G401 (cell line): ENCODE measurements at places on chromosomes 7 and 10. TPM values are rescaled to one million over a fixed set of nuclear protein-coding genes. Genes with fewer than 3 reads are reported as not detected.
A peak's percentile ranks its signal among the peaks of the same experiment; 100 is the strongest.

- DNase-seq, result no peak
These were observed 43.6 kb upstream of the R3HCC1L start for GRCh38 chr10:98090822-98091221.

GRCh38 chr7:18703685-18704084 is 208.1 kb downstream of the HDAC9 start:
- no peak for DNase-seq

DNA sequence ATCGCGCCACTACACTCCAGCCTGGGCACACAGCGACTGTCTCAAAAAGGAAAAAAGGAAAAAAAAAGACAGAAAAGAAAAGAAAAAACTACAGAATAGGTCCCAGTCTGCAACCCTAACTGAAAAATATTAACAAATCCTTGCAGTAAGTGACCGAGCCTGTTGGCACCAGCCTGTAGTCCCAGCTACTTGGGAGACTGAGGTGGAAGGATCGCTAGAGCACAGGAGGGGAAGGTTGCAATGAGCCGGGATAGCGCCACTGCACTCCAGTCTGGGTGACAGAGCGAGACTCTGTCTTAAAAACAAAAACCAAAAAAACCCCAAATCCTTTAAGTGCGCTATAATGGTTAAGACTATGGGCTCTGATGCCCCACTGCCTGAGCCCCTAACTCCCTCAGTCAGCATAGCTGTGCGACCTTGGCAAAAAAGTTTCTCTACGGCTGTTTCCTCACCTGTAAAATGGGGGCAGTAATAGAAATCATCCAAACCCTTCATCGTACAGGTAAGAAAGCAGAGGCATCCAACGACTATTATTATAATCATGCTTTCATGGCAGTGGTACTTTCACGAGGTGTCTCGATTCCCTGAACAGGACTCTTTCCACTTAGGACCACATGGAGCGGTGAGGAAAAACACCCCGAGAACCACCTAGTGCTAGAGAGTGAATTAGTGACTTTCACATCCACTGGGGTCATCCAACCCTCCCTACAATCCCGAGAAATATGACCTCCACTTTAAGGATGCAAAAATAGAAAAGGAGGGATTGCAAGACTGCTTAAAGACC is 755 bp downstream of the TOMM7 start:
- DNase-seq, result peak; percentile 17

DNA sequence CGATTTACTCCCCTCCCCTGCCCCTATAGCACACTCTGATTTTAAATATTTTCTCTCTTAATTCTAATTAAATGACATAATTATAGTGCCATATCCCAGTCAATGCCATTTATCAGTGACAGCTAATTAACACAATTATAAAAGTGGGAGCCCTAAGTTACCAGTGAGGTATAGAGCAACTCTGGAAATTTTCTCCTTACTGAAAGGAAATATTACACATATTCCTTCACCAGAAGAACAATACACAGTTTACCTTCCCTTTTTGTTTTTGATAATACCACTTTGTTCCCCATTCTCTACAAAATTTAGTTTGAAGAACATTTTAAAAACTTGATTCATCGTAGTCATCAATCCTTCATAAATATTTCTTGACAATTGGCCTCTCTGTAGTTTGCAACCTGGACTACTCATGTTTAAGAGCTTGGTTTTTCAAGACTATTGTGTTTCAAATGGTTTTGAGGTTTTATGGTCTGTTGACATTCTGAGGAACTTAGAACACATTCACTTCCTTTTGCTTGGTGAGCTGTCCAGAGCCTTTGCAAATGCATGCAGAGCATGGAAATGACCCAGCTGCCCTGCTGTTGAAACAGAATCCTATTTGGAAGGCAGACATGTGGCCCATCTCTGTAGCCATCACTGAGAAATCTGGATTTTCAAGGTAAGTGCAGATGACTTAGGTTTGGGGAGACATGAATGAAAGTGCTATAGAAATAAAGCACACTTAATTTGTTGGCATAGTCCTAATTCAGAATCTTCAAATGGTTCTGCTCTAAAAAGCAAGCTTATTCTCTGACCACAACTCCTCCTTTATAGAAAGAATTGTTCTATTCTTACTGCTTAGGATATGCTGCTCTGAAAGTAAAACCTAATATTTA is at the start of gene GPR141:
GPR141 (plus strand) TSS at position 521 of the 875 bp plus-strand sequence. CDS start 56,628 bp downstream, outside the sequence.
- DNase-seq, result no peak

- no peak for DNase-seq
These were observed 108.7 kb upstream of the ADARB2 start for GRCh38 chr10:1846032-1846431.

GPRIN2 gene
- total RNA-seq, result not detected in 2 replicates

DNA sequence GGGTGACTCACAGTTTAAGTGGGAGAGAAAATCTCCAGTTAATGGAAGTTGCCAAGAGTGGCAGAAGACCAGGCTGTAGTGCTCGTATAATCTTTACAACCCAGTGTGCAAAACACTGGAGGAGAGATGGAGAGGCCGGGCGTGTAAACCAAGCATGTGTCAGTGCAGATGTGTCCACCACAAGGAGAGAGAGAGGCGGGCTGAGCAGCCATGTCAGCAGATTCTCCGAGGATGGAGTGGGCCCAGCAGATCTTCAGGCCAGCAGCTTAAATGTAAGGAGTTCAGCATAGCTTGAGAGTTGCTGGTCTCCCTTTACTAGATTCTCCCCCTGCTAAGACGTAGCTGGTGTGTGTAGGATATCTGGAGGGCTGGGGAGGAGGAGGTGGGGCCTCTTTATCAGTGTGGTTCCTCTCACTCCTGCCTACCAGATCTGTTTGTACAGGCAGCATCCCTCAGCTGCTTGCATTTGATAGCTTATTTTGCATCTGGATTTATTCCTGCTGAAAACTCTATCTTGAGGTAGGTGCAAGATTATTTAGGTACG is 13.7 kb downstream of the BPGM start:
- DNase-seq, result no peak

DNA sequence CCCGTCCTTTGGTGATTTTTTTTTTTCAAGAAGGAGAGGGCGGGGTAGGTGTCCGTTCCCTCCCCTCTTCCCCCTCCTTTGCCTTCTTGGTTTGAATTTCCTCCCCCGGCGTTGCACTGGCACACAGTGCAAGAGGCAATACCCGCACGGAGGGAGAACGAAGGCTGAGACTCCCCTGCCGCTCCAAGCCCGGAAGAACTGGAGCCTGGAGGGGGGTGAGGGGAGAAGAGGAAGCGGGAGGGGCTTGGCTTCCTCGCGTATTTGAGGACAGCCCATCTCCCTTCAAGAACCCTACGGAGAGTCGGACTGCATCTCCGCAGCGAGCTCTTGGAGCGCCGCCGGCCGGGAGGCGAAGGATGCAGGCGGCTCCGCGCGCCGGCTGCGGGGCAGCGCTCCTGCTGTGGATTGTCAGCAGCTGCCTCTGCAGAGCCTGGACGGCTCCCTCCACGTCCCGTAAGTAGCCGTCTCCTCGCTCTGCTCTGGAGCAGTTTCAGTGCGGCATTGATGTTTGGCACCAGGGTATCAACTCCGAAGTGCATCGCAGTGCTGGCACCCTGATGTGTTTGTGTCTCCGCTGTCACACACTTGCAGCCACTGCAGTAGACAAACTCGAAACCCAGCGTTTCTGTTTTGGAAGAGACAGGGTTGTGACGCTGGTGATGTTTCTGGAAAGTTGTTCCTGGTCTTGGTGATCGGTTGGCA is at the start of gene CNTNAP2:
CNTNAP2 (plus strand) TSS at position 281 of the 702 bp plus-strand sequence; CDS start at position 357, 76 bp downstream.
- DNase-seq, result peak; percentile 79

IQUB gene
- total RNA-seq, result not detected in 2 replicates

DNA sequence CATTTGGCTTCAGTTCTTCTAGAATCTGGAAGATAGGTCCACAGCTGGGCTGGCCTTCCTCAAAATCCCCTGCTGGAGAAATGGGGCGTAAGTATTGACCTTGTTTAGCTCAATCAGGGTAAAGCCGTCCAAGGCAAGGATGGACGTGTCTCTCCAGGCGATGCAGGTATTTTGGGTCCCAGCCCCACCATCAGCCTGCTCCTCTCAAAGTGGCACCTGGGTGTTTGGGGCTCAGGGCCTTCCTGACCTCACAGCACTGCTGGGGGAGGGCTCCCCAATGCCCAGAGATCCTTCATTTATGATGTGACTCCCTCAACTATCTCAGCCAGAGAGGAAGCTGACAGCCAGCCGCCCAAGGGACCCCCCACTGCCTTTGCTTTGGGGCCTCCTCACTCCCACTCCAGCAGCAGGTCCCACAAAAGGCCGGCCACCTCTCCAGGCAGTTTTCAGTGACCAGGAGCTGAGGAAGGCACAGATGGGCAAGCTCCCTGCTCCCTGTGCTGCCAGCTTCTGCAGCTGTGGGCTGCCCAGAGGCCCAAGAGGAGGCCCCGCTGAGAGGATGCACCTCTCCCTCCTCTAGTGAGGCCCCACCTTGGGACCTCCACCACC is 140.0 kb upstream of the TCERG1L start:
- DNase-seq, result no peak

GRCh38 chr7:93147363-93147762 is 822 bp downstream of the SAMD9L start:
- no peak for DNase-seq

DNA sequence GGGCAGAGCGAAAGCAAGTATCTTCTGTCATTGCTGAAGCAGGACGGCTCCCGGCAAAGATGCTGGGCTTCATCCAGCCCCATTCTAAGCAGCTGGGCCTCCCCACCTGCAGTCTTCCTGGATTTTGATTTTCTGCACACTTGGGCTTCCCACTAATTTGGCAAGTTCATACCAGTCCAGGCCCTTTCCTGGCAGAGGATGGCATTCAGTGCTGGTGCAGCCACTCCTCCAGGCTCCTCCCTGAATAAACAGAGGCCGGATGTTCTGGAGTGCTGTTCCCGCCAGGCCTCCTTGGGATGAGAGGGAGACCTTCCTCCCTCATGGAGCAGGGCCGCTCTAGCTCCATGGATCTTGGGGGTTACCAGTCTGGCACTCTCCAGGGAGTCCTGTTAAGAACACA is 3.4 kb downstream of the BAG3 start:
- peak; percentile 84 for DNase-seq

DENND2A gene
- 7.9 and 13.4 TPM in 2 replicates for total RNA-seq

GRCh38 chr7:13829231-13829630 is 160.2 kb downstream of the ETV1 start:
- DNase-seq, result no peak

DNA sequence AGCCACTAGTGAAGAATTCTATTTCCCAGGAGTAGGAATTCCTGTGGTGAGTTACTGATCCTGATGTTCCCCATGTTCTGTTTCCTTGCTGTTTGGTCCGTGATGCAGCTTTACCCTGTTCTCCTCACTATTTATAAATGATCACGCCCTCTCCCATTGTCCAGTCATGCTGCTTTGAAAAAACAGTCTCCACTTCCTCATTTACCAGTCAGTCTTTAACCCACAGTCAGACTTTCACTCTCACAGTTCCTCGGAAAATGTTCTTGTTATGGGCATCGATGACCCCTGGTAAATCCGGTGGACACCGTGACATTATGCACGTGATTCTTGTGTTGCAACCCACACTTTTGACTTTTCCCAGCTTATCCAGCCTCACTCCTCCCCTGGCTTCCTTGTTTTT is 14.4 kb downstream of the SCIN start:
- no peak for DNase-seq

DNA sequence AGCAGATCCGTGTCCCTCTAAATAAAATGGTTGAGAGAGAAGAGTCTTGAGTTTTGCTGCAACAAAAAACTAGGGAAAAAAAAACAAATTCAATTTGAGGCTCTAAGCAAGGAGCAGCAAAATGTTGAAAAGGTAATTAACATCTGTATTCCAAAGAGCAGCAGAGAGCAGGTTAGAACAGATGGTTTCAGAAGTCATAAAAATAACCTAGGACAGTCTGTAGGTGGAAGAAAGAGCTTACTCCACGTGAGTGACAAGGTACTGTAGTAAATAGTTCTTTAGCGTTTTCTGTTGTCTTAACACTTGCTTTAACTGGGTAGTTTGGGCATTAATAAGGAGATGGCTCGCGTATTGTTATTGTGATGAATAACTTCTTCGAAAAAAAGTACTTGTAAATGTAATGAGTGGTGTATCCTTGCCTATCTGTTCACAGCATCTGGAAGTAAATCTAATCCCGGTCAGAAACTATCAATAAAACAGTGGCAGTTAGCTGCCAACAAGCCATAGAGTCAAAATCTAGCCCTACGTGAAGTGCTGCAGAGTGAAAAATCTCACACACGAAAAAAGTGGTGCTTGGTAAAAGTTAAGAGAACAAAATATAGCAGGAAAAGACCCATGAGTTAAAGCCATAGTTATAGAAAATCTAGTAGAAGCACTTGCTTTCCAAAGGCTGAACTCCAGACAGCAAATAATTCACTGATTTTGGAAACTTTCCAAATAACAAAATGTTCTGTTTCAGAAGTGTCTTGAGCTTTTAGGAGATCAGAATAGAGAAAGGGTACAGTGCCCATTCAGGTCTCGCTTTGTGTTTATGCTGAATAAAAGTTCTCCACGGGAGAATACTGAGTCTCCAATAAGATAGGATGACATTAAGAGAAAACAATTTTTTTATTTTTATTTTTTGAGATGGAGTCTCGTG is 49.3 kb upstream of the PARD3 start:
- DNase-seq, result peak; percentile 7

GRCh38 chr10:124704428-124705380 is 39.5 kb downstream of the FAM53B start:
- DNase-seq, result no peak

GRCh38 chr7:38728145-38728544 is 97.0 kb upstream of the AMPH start:
- no peak for DNase-seq

GRCh38 chr7:26510231-26510957 is 218.7 kb downstream of the SNX10 start:
- no peak for DNase-seq

GRCh38 chr10:84256510-84257342 is 11.9 kb downstream of the RGR start:
- no peak for DNase-seq

MKI67 gene
- 9.2 and 13.8 TPM in 2 replicates for total RNA-seq

TRIM24 gene
- 7.4 and 9.8 TPM in 2 replicates for total RNA-seq

DNA sequence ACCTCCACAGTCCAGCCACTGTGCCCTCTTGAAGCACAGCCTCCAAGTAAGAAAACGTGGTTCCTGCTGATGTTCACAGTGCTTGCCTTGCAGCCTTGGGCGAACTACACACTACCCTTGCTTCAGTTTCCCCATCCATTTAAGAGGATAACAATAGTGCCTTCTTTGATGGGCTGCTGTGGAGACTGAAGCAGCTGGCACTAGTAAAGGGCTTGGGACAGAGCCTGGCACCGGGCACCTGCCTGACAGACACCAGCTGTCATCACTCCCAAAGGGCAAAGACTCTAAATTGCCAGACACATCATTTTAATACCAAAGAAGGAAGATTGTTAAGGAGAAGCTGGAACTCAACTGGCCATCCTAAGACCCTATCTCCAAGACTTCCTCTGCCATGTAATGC is 3.1 kb upstream of the C10orf90 start:
- no peak for DNase-seq

PAX4 gene
- not detected in 2 replicates for total RNA-seq

UNCX gene
- 0.10 and 0.25 TPM in 2 replicates for total RNA-seq

ZNF467 gene
- 7.9 and 9.8 TPM in 2 replicates for total RNA-seq

DNA sequence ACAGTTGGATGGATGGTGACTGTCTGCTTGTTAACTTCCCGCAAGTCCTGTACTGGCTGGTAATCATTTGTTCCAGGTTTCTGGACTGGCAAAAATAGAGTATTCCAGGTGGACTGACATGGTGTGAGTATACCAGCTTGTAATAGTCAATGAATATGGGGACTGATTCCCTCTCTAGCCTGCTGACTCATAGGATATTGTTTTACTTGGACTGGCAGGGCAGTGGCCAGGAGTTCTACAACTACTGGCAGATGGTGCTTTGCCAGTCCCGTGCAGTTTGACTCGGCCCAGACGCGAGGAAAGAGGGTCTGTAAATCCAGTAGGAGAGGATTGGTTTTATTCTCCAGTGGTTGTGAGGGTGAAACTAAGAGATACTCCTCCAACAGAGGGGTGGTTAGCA is 78.0 kb downstream of the PRR15 start:
- no peak for DNase-seq

LIPK gene
- not detected in 2 replicates for total RNA-seq

TMEM184A gene
- 0.49 and 1.8 TPM in 2 replicates for total RNA-seq

GRCh38 chr10:74380795-74381194 is 229.8 kb downstream of the ADK start:
- no peak for DNase-seq
